ENCODE measurements at places on chromosomes 16 and 17.

DNA sequence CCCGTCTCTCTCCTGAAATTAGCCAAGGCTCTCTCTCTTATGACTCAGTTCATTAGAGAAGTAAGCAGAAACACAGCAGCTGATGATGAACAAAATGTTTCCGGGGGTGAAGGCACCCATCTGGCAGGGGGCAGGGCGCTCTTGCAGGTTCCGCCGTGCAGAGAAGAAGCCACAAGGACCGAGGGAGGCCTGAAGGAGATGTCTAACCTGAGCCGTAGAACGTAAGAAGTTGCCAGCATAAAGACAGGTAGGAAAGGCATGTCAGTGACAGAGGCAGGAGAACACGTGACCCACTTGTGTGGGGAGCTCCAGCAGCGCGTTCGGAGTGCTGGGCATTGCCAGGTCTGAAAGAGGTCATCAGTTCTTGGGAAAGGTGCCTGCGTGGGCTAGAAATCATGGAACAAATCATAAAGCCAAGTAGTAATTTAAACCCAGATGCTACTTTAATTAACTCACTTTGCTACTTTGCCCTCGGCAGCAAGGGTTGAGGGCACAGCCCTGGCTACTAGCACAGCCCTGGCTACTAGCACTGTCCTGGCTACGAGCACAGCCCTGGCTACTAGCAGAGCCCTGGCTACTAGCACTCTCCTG lies 198.6 kb downstream of the RPTOR start:
- DNase-seq, result no peak

GRCh38 chr16:85438981-85439685 lies 174.0 kb upstream of the GSE1 start:
- no peak for DNase-seq

GRCh38 chr16:84082835-84083569 lies 33.7 kb downstream of the MBTPS1 start:
- DNase-seq, result no peak

- DNase-seq, result no peak
These were observed 9.4 kb downstream of the ABCC1 start for GRCh38 chr16:15958703-15959348.

DNA sequence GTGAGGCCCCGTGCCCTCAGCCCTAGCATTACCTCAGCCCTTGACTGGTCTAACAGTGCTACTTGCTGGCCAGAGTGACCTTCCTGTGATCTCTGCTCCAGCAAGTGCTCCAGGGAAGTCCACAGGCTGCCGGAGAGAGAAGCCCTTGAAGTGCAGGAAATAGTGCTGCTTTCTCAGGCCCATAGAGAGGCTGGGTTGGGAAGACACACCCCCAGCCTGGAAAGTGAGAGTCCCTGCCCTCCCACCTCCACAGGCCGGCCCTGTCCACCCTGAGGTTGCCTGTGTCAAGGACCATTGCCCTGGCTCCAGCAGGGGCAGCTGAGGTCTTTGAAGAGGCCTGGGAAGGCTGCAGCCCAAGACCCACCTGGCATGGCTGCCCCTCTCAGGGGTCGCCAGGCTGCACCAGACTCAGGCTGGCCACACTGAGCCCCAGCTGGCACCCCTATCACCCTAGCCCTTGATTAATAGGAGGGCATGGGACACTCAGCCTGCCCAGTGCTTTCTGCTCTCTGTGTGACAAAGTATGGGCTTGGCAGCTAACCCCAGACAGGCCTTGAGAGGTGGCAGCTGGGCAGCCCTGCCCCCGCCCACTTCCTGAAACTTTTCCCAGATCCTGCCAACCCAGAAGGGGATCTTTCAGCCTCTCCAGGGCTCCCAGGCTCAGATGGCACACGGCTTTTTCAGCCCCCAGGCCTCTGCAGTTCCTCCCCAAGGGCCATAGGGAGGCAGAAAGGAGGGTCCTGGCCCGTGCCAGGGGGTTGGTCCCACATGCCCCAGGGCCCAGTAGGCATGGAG lies 21.7 kb downstream of the ATP6V0D1 start:
- no peak for DNase-seq

DNA sequence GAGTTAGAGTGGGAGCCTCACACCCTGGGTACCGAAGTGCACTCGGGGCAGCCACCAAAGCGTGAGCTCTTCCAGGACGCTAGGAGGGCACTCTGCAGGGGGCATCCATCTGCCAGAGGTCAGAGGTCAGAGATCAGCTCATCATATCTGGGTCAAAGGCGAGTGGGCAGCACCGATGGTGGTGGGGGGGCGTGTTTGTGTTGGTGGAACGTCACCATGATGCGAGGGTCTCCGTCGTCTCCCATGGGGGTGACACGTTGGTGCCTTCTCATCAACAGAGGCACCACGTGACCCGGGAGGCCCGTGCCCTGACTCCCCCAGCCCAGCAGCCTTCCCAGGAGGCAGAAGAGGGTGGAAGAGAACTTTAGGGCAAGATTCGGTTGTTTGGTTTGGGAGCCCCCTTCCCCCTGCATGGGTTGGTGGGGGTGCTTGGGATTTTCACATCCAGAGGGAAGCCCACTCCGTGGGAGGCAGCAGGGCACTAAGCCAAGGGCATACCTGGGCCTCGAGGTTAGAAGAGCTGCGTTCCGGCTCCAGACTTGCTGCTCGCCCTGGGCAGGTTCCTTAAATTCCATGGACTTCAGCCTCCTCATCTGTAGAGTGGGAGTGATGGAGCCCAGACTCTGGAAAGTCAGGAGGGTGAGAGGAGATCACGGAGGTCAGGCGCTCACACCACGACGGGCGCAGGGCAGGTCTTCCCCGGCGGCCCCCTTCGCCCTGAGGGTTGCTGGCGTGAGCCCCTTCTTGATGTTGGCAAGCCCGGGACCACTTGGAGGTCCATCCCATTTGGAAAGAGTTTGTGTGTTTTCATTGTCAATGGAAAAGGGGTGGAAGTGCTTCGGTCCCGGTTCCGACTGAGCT lies 14.0 kb downstream of the CRISPLD2 start:
- DNase-seq, result no peak

- DNase-seq, result no peak
These were observed 352.3 kb downstream of the UTP18 start for GRCh38 chr17:51612692-51613091.

GRCh38 chr17:51200295-51200694 lies 34.1 kb downstream of the NME2 start:
- DNase-seq, result no peak

DNA sequence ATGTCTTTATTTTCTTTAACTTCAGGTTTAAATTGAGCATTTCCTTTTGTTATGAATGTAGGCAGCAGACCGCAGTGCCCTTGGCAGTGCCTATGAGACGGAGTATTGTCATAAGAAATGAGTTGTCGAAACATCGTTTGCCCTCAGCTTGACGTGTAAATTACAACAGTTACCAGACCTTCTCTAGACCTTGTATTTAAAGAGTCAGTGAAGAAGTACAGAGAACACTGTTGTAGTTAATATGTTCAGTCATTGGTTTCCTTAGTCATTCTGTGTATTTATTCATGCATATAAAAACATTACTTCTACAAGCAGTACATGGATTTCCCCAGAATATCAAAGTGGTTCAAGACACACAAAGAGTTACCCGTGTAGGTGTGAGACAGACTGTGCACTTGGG lies 19.0 kb downstream of the IRF8 start:
- no peak for DNase-seq

GRCh38 chr17:28182559-28182958 lies 136.4 kb upstream of the TMEM97 start:
- DNase-seq, result no peak

GRCh38 chr17:74599448-74599939 lies 7.4 kb upstream of the CD300LD start:
- no peak for DNase-seq

DNA sequence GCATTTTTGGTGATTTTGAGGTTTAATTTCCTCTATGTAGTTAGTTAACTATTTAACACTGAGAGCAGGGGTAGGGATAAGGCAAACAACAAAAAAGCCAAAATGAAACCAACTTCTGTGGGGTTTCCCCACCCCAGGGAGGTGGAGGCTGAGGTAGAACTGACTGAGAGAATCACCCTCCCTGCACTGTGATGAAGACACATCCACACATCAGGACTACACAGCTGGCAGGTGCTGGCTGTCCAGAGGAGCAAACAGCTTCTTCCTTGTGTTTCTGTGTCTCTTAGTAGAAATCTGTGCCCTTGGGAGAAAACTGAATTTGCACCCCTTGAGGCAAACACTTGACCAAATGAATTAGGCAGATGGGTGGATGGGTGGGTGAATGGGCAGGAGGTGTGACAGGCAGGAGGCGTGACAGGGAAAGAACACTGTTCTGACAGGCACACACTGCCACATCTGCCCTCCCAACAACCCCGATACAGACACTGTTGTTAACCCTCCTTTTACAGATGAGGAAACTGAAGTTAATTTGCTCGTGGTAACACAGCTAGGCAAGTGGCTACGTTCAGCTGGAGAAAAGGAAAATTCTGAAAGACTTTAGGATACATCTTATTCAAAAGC lies 62.9 kb upstream of the AMZ2 start:
- no peak for DNase-seq

DNA sequence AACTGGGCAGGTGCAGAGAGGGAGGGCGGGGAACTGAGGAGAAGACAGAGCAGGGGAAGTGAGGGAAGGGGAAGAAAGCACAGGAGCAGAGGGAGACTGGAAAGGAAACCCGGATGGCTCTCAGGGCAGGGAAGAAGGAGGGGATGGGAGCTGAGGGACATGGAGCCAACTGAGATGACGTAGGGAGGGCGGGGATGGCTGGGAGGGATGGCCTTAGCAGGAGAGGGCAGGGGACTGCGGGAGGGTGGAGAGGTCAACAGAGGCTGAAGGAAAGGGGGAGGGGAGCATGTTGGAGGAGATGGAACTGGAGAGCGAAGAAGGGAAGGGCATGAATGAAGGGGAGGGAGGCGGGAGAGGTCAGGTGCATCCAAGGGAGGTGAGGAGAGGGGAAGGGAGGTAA lies 81.9 kb downstream of the KCNJ12 start:
- DNase-seq, result no peak

DNA sequence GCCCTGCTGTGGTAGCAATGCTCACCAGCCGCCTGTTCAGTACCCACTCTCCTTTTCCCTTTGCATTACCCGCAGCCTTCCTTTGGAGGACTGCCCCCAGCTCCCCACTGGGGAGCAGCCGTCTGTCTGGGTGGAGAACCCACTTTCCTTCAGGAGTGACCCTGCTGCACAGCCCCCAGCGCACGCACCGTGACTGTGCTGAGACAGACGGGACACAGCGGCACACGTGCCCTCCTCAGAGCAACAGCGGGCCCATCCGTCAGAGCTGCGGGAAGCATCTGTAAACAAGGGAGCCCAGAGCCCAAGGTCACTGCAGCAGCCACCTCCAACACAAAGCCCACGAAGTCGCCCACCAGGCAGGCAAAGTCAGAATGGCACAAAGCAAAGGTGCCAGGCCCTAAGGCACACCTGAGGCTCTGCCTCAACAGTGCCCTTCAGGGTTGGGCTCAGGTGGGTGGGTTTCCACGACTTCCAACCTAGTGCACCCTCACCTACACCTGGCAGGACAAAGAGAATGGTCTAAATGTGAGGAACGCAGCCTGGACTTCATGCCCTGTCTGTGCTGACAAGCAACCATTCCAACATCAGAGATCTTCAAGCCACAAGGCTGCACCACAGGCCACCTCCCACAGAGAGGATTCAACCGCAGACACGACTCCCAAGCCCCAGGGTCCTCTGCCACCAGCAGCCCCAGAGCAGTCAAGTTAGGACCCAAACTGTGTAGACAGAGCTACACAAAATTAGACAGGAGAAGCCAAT lies 9.9 kb downstream of the AXIN1 start:
- DNase-seq, result no peak

DNA sequence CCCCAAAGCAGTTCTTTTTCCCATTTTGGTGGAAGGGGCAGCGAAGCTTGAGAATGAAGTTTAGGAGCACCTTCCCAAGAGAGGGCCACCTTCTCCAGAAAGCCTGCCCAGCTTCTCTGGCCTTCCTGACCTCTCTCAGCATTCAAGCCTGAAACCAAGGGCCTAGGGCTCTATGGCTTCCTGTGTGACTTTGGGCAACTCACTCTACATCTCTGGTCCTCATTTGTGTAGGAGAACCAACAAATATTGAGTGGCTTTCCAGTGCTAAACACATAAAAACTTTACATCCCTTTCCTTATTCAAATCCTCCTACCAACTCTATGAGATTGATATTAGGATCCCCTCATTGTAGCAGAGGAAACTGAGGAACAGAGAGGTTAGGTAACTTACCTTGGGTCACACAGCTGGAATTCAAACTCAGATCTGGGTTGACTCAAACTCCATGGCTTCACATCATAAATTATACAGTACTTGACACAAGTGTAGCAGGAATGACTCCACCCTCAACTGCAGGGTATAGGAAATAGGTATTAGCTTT lies 32.0 kb upstream of the MYO18A start:
- no peak for DNase-seq

DNA sequence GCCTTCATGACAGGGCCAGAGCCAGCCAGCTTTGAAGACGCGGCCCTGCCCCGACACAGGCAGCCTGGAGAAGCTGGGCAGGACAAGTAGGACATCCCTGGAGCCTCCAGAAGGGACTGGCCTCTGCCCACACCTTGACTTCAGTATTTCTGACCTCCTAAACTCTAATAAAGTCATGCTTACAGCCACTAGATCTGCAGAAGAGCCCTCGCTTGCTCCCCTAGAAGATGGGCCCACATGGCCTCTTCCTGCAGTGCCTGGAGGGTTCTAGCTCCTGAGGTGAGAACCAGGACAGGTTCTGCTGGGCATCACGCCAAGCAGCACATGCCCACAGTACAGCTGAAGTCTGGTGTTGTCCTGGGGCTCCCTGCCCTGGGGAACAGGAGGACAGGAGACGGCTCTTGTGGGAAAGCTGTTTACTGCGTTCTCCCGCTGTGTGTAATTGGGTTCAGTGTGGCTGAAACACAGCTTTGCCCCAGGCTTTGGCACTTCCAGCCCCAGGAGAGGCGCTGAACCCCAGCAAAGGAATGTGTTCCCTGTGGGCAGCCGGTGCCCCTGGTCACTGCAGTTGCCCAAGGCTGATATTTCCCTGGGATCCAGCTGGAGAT lies 2.6 kb downstream of the APRT start:
- DNase-seq, result no peak

- DNase-seq, result no peak
These were observed 84.1 kb downstream of the TBC1D16 start for GRCh38 chr17:79951361-79952264.

DNA sequence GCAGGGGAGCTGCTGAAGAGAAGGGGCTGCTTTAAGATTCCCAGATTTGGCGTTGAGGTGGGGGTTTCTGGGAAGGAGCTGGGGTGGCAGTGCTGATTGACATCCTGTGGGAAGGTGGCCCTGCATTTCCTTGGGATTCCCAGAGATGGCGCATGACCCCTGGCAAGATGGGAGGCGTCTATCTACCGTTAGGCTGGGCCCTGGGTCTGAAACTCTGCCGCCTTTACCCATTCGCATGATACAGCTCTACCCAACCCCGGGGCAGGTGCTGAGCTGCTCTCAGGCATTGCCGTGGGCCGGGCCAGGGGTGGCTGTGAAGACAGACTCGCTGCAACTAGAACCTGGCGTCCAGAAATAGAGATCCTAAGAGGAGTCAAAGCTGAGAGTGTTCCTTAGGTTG lies 9.9 kb upstream of the MVD start:
- no peak for DNase-seq

- DNase-seq, result no peak
These were observed 1.2 kb upstream of the ELMO3 start for GRCh38 chr16:67197704-67198103.

GRCh38 chr16:84597528-84597896 lies 20.4 kb downstream of the COTL1 start:
- no peak for DNase-seq

- no peak for DNase-seq
These were observed 179.6 kb upstream of the IRX3 start for GRCh38 chr16:54466233-54466632.

- no peak for DNase-seq
These were observed 300.0 kb upstream of the IRX3 start for GRCh38 chr16:54586474-54587175.

All from left renal cortex interstitium (tissue), 4 donors.